ENCODE measurements at places on chromosomes 7 and 10. TPM values are rescaled to one million over a fixed set of nuclear protein-coding genes. Genes with fewer than 3 reads are reported as not detected.
A peak's percentile ranks its signal among the peaks of the same experiment; 100 is the strongest.

DNA sequence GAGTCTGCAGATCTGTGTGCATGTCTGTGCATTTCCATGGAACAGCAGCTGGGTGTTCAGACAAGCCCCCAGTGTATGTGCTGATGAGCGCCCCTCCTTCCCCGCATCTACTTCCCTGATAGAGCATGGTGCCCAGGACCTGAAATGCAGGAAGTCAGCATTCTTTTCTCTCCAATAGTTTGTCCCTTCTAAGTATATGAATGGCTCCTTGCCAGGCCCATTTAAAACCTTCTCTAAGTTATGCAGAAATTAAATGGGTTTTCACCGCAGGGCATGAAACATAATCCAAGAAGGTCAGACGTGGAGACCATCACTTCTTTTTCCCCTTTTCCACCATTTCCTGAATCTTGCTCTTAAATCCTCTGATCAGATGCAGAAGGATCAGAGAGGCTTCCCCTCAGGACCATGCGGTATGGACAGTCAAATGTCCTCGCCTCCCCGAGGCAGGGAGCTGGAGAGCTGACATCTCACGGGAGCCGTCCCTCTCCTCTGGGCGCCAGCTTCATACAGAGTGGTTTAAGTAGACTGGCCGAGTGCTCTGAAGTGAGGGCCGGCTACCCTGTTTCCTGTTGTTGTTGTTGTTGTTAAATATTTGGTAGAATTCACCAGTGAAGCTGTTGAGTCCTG is 155.3 kb downstream of the C10orf105 start:
- DNase-seq, result no peak

DNA sequence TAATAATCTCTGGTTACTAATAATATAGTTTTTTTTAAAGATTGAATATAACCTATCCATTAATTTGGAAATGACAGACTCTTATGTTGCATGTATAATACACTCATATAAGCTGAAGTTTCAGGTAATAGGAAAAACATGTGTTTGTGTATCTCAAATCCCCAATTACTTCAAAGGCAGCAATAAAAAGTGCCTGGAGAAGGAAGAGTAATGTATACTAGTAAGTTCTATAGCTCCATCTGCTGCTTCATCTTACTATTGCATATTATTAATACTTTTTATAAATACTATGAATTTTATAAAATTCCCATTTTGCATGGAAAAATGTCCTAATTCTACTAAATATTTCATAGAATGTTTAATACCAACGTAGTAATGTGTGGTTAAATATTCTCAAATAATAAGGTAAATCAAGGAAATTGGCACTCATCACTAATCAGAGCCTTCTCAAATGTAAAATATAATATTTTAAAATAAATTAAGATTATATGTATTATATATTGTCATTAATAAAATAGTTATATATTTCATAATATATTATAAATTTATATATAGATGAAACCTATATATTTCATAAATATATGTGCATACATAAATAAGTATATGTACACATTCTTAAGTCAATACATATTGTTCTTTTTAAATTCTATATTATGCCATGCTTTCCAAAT is 311.9 kb downstream of the HGF start:
- no peak for DNase-seq

GRCh38 chr7:103824251-103824650 is 165.2 kb downstream of the RELN start:
- DNase-seq, result no peak

DNA sequence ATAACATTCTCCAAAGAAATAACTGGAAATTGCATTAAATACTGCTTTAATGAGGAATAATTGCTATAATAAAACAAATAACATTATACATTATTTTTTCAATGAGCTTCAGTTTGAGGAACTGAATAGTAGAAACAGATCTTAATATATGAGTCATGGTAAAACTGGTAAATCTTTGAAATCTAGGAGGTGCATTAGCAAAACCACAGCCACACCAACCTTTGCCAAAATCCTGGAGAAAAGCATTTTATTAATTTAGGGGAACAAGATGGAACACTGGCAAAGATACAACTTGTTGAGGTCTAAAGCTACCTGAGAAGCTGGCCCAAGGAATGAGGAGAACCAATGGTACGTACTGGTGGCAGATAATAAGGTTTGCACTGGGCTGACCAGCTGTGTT is 5.4 kb upstream of the ASL start:
- DNase-seq, result no peak

GRCh38 chr10:132878730-132879407 is 63.5 kb downstream of the CFAP46 start:
- DNase-seq, result no peak

- DNase-seq, result peak; percentile 56
These were observed 1.8 kb upstream of the CCDC6 start for GRCh38 chr10:59907918-59908807.

- DNase-seq, result no peak
These were observed 17.3 kb downstream of the KLLN start for GRCh38 chr10:87846023-87846422.

DNA sequence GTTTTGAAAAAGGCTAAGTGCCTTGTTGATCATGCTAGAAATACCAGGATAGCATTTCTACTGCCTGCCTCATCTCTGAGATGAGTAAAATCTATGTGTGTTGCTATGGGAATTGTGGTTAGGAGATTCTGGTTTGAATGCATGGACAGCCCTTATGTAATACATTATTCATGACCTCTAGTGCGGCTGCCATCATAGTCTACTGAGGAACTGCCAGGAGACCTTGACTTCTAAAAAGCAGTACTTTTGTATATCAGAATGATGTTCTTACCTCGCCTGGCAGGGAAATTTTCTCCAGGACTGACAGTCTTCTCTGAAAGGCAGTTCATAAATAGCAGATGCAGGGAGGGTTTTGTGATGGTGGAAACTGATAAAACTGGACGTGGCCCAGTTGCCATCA is 248.5 kb downstream of the NSUN6 start:
- DNase-seq, result no peak

DNA sequence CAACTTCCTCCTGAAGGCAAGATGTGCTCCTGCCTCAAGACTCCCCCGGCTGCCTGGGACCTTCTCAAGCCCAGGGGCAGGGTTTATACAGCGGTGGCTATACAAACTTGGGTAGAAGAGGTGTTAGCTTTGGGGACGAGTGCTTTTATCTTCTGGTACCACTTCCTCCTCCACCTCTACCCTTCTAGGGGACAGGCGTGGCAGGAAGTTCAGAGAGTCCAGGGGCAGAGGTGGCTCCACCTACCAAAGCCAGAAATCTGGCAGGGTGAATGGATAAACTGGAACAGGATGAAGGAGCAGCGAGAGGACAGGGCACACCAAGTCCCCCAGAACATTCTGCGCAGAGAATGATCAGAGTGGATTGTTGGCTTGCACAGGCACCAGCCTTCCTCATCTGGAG is 24.0 kb upstream of the TM9SF3 start:
- no peak for DNase-seq

DNA sequence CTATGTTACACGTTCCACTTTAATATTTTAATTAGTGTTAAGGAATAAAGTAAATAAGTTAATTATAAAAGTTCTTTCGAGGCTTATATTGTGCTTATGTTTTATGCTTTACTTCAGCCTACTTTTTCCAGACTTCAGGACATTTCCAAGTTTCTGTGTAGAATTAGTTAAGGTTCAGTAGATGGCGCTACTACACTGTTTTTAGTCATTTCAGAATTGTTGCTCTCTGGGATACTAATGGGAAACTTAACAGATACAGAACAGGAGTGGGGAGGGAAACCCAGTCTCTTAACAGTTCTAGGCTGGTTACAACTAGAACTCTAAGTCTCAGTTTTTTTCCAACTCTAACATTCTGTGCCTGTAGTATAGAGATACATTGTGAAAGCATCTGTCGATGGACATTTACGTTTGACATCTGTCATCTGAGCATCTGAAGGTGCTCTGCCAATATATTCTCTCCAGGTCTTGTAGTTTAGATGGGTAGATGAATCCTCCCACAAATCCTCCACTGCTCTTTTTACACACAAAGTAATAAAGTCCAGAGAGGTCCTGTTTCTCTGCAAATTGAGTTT is 56.8 kb upstream of the FAM171A1 start:
- no peak for DNase-seq

ACTL6B gene
- 0.20 TPM for polyA plus RNA-seq

SYT15B gene
- 18.4 TPM for polyA plus RNA-seq

- DNase-seq, result no peak
These were observed 530 bp upstream of the ANXA7 start for GRCh38 chr10:73414230-73414945.

DNA sequence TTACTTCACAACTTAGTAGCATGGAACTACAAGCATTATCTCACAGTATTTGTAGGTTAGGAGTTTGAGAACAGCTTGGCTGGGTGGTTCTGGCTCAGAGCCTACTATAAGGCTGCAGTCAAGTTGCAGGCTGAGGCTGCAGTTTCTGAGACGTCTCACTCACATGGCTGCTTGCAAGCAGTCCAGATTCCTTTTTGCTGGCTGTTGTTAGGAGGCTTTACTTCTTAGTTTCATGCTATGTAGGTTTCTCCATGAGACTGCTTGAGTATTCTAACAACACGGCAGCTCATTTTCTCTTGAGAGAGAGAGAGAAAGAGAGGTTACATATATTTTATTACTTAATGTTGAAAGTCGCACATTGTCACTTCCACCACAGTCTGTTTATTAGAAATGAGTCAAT is 1073.9 kb downstream of the NXPH1 start:
- DNase-seq, result no peak

GRCh38 chr10:80599424-80599847 is 61.7 kb downstream of the SH2D4B start:
- no peak for DNase-seq

DNA sequence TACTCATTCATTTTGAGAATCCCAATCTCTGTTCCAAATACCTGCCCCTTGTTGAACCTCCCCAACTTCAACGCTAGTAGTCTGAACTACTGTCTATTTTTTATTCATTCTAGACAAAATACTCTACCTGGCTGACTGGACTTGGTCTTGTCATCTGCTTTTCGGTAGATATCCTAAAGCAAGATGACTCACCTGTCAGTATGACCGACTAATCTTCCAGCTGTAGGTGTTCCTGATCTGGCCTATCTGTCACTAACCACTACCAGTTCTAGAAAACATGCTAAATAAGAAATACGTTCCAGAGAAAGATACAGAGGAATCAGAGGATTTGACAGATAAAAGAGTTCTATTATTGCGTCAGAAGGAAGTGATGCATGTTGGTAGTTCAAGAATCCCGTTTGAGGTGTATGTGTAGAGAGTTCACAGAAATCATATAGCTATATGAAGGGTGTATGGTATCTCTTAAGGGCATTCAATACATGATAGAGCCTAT is 81.1 kb downstream of the IDE start:
- no peak for DNase-seq
